ENCODE measurements at places on chromosomes 5 and 9.

DNA sequence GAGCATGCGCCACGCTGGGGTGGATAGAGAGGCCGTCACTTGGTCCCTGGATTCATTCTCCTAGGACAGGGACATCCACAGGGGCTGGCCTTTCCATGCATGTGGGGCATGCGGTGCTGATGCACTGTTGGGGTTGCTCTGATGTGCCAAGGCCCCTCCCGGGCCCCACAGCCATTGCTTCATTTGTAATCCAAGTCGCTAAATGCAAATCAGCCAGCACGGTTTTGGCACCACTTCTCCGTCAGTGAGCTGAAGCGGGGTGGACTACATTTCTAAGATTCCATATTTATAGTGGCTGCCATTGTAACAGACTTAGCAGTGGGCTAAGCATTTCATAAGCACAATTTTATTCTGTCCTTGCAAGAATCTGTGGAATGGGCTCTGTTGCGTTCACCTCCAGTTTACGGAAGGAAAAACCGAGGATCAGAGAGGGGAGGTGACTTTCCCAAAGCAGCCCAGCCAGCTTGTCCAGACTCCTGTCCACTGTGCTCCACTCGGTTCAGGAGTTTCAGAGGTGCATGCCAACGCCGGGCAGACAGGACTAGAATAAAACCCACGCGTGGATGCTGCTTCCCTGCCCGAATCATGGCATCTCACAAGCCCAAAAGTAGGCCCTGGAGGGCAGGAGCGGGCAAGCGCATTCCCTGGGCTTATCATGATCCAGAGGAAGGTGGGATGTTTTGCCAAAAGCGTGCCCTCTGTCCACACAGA lies 102.6 kb upstream of the COL5A1 start:
- DNase-seq, result no peak

DNA sequence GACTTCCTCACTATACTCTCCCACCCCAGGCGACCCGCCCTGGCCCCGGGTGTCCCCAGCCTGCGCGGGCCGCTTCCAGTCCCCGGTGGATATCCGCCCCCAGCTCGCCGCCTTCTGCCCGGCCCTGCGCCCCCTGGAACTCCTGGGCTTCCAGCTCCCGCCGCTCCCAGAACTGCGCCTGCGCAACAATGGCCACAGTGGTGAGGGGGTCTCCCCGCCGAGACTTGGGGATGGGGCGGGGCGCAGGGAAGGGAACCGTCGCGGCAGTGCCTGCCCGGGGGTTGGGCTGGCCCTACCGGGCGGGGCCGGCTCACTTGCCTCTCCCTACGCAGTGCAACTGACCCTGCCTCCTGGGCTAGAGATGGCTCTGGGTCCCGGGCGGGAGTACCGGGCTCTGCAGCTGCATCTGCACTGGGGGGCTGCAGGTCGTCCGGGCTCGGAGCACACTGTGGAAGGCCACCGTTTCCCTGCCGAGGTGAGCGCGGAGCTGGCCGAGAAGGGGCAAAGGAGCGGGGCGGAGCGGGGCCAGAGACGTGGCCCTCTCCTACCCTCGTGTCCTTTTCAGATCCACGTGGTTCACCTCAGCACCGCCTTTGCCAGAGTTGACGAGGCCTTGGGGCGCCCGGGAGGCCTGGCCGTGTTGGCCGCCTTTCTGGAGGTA lies 2.1 kb downstream of the CA9 start:
- DNase-seq, result no peak

GRCh38 chr5:4773827-4774317 lies 366.3 kb upstream of the ADAMTS16 start:
- DNase-seq, result no peak

- no peak for DNase-seq
These were observed 469.1 kb downstream of the RAB3C start for GRCh38 chr5:59051951-59052350.

- no peak for DNase-seq
These were observed 21.1 kb downstream of the AK8 start for GRCh38 chr9:132857031-132857430.

GRCh38 chr9:81479573-81479972 lies 209.8 kb downstream of the TLE1 start:
- no peak for DNase-seq

- DNase-seq, result no peak
These were observed 2.5 kb downstream of the CENPP start for GRCh38 chr9:92328225-92328624.

- no peak for DNase-seq
These were observed 505.1 kb downstream of the TLR4 start for GRCh38 chr9:118209343-118209742.

GRCh38 chr9:17636821-17637220 lies 58.0 kb downstream of the SH3GL2 start:
- no peak for DNase-seq

GRCh38 chr9:69444021-69444420 lies 119.0 kb downstream of the ENTREP1 start:
- no peak for DNase-seq

GRCh38 chr9:93860694-93861658 lies 94.2 kb downstream of the BARX1 start:
- no peak for DNase-seq

- DNase-seq, result no peak
These were observed 18.4 kb upstream of the ERCC6L2 start for GRCh38 chr9:95857124-95857523.

DNA sequence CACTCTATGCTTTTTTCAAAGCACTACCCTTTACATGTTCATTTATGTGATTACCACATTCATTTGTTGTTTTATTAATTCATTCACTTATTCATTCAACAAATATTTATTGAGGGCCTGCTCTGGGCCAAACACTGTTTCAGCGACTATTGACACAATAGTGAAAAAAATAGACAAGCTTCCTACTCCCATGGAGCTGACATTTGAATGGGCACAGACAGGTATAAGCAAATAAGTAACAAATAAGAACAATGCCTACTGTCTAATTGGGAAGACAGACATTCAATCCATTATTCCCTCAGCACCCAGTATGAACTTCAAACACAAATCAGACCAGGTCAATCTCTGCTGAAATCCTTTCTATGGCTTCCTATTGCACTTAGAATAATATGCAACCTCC lies 156.9 kb upstream of the NR3C1 start:
- DNase-seq, result no peak

DNA sequence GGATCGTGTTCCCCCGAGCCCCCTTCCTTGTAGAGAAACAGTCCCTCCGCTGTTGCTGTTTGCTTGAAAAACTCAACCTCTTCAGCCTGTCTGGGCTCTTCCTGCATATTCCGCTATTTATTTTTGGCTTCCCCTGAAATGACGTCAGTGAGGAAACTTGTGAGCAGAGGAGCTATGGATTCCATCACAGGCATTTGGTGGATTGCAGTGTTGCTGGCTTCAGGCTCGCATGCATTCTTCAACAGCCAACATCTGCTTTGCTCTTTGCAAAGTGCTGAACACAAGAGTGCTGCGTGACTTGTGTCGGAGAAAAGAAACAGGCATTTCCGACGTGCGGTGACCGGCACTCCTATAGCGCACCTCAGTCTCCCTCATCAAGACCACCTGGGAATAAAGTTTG lies 232.7 kb downstream of the RFK start:
- DNase-seq, result no peak

- DNase-seq, result no peak
These were observed 125.8 kb upstream of the SLC44A1 start for GRCh38 chr9:105118636-105119035.

DNA sequence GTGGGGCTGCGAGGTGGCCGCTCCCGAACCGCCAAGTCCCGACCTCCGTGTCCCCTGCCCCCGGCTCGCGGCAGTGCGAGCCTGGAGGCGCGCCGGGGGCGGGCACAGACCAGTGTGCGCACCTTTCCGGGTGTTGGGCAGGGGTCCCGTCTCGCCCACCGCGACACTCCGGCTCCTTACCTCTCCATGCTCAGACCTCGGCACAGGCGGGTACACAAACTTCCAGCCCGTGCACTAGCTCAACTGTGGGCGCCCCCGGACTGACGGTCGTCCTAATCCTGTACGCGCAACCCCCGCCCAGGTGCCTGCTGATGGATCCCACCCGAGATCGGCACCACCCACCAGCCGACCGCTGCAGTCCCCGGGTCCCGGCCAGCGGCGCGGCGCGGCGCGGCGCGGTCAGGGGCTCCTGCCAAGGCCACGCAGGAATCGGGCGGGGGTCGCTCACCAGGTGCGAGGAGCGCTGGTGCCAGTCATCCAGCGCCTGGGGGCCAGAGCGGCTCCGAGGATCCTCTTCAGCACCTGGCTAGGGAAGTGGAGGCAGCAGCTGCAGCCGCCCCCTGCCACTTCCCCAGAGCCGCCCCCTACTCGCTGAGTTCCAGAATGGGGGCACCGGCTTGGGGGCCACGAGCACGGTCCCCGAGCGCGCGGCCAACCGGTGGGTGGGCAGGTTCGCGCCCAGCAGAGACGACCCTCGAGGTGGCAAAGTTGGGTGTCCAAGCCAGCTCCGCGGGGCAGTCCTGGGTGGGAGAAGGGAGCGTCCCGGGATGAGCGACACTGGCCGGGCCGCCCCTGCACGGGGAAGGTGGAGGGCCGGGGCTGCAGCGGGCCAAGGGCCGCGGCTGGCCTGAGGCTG lies 511 bp downstream of the SEMA5A start:
- no peak for DNase-seq

GRCh38 chr5:149748471-149749094 lies 18.5 kb downstream of the PPARGC1B start:
- DNase-seq, result no peak

DNA sequence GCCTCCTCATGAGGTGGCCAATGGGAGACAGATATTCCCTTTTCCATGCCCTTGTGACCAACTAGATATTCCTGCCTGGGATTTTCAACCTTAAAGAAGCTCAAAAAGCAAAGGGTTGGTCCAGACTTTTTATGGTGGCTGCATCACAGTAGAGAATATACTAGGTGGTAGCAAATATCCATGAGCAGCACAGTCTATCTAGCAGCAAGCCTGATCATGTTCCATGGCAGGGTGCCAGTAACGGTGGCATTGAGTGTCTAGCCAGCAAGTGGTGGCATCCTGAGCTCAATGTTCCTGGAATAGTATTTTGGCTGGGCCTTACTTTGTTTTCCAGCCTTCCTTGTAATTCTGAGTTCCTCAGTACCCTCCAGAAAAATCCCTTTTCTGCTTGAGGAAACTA lies 25.8 kb downstream of the CDC25C start:
- DNase-seq, result no peak

DNA sequence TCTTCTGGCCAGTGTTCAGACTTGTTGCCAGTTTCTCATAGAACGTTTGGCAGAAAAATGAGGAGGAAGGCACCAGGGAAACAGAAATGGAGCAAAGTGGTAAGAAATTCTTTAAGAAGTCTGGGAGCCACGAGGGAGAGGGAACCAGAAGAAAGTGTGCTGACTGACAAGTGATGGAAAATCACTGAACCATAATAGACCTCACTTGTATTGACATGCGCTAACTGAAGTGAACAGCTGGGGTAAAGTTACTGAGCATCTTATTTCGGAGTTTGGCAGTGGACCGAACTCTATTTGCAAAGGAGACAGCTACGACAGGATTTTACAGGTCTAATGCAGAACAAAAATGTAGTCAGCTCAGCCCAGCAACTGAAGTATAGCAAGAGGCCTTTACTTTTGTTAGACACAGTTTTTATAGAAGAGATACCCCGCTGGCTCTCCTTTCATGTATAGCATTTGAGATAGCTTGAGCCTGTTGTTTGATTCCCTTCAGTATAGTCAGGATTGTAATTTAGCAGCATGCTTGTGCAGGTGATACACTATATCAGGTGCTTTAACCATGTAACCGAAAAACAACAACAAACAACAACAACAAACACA lies 53.6 kb downstream of the HMHB1 start:
- DNase-seq, result no peak

DNA sequence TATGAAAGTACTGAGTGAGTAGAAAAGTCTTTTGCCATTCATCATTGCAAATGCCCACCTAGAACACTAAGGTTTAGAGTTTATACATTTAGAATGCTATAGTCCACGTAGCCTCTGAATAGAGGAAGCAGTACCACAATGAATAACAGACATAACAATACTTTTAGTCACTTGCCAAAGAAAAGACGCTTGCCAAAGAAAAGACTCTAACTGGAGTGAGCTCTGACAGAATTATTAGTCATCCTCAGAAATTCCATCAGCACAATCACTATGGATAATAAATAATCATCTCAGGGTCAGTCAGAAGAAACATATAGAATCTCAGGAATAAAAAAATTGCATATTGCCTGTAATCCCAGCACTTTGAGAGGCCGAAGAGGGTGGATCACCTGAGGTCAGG lies 168.5 kb upstream of the TARS1 start:
- no peak for DNase-seq

GRCh38 chr9:16996901-16997491 lies 126.5 kb upstream of the BNC2 start:
- DNase-seq, result no peak

- no peak for DNase-seq
These were observed 89.6 kb downstream of the EFNA5 start for GRCh38 chr5:107580889-107581820.

DNA sequence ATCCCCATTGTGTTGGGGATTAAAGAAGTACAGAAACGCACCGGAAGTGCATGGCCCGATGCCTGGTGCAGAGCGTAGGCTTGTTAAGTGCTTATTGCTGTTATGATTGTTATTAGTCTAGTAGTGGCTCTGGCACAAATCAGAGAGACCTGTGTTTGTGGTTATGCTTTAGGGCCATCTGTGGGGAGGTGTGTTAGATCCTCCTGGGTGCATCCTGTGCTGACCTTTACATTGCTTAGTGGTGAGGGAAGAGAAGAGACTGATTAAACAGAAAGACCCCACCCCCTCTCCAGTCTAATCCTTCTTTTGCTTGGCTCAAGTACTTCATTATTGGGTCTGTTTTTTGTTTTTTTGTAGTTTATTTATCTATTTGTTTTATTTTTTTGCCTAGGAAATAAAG lies 112.7 kb upstream of the SPRY4 start:
- no peak for DNase-seq

- no peak for DNase-seq
These were observed 26.0 kb upstream of the JAK2 start for GRCh38 chr9:4959031-4959430.

- no peak for DNase-seq
These were observed 136.6 kb upstream of the DAB2 start for GRCh38 chr5:39561421-39561820.

GRCh38 chr5:154473581-154474283 lies 4.3 kb downstream of the HAND1 start:
- DNase-seq, result no peak

Measured in stimulated activated CD4-positive, alpha-beta T cell treated with anti-CD3 and anti-CD28 coated beads, Interleukin-4, amount 100 ng/mL, for 4 hours (primary cell).